ENCODE measurements at places on chromosomes 2 and 18.

- DNase-seq = no peak
Observed at GRCh38 chr18:36887114-36887513, 58.2 kb downstream of the KIAA1328 start.

- DNase-seq = no peak
Observed at GRCh38 chr18:6106091-6106685, 210.9 kb upstream of the TMEM200C start.

DNA sequence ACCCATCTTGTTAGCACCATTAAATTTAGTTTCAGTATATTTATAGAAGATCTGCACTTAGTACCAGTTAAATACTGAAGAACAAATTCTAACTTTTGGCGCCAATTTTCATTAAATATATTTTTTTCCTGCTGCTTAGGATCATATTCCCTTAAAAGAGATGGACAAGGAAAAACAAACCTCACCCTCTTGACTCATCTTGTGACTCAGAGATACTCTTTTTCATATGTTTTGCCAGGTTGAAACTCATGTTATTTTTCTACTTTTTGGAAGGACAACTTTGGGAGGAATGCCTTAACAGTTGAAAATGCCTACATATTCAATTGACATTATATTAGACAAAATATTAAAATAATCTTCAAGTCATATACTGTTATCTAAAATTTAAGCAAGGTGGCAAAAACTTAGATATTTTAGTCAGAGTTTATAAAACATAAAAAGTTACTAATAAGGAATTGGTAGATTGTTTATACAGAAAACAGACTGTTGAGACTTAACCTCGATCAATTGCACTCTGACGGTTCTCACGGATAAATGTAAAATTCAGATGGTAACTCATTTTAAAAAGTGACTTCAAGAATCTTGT, 36.2 kb downstream of the PNO1 start:
- DNase-seq = no peak

- no peak for DNase-seq
Observed at GRCh38 chr2:141899740-141900139, 231.1 kb downstream of the LRP1B start.

DNA sequence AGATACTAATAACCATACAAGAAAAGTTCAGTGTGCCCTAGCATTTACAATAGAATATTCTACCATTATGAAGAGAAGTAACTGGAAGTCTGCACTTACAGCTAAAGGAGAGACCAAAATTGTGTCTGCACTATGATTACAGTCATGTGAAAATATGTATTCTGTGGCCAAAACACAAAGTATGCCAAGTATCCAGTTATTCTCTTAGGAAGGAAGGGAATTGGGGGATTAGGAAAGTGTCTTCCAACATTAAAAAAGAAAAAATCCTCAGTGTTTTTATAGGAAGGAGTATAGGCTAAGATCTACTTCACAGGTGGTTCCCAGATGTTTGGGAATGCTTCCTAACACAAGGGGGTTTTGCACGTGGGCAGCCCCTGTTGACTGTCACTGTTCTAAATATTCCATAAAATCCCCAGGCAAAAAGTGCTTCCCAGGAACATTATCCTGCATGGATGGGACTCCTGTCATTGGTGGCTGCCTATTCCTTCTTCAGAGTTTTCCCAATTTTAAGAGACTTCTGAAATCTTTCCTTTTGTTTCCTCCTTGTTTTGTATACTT, 180.2 kb upstream of the KLHL29 start:
- no peak for DNase-seq

DNA sequence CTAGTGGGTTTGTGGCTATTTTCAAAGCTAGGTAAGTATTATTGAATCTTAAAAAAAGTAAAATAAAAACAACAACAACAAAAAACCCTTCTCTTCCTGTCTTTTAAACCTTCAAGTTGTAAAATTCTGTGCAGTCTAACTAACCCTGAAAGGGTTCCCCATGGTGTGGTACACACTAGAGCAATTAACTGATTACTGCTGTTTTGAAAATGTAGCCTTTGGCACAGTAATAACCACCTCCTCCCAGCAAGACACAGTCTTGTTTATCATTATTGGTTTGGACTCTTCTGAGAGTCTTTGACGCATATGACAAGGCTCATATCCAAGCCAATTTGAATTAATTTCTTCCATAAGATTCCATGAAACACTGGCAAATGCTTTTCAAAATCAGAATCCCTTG, 2184.6 kb upstream of the PIK3C3 start:
- no peak for DNase-seq

- no peak for DNase-seq
Observed at GRCh38 chr2:31140151-31140550, 1.9 kb upstream of the GALNT14 start.

DNA sequence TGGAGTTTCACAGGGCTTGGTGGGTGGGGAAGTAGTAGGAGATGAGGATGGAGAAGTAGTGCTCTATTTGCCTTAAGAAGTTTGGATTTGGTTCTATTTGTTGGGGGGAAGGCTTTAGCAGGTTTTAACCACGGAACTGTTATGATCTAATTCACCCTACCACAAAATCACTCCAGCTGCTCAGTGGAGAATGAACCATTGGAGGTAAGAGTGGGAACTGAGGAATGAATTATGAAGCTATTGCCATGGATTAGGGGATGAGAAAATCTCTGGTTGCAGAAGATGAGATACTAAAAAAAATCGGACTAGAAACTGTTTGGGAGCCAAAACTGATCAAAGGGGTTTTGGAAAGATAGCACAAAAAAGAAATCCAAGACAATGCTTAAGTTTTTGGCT, 488.9 kb downstream of the DLGAP1 start:
- DNase-seq = no peak

DNA sequence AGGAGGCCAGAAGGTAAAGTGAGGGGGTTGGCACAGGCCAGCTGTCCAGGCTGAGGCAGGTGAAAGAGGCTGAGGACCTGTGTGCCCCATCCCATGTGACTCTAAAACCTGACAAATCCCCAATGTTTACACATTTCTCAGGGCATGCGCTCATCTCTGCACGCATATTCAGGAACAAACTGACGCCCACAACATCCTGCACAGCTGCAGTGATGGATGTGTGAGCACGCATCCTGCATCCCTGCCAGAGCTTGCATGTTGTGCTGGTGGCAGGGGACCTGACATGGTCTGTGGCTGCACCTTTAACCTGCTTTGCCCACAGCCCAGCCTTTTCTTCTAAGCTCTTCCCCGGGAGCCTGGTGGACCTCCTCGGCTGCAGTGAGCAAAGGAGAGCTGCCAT, 83.1 kb downstream of the FBXO15 start:
- no peak for DNase-seq

GRCh38 chr2:138502255-138503086, 901 bp downstream of the SPOPL start:
- no peak for DNase-seq

DNA sequence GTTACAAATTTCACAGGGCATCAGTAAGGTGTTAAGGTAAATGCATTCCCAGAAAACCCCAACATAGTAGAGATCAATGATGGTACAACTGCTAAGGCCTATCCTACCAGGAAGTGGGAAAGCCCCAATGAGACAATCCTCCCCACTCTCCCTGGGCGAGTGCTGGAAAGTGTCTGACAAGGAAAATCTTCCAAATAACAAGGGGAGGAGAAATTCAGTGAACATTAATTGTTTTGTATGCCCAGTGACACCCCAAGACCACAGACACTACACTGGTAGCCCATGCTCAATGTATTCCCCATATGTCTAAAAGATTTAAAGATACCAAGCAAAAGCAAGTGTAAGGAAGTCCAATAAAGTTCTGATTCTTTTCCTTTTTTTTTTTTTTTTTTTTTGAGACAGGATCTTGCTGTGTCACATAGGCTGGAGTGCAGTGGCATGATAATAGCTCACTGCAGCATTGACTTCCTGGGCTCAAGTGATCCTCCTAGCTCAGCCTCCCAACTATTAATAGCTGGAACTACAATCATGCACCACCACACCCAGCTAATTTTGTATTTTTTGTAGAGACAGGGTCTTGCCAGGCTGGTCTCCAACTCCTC, 24.7 kb downstream of the B4GALT6 start:
- DNase-seq = no peak

- DNase-seq = no peak
Observed at GRCh38 chr18:37588289-37588688, 22.7 kb upstream of the CELF4 start.

DNA sequence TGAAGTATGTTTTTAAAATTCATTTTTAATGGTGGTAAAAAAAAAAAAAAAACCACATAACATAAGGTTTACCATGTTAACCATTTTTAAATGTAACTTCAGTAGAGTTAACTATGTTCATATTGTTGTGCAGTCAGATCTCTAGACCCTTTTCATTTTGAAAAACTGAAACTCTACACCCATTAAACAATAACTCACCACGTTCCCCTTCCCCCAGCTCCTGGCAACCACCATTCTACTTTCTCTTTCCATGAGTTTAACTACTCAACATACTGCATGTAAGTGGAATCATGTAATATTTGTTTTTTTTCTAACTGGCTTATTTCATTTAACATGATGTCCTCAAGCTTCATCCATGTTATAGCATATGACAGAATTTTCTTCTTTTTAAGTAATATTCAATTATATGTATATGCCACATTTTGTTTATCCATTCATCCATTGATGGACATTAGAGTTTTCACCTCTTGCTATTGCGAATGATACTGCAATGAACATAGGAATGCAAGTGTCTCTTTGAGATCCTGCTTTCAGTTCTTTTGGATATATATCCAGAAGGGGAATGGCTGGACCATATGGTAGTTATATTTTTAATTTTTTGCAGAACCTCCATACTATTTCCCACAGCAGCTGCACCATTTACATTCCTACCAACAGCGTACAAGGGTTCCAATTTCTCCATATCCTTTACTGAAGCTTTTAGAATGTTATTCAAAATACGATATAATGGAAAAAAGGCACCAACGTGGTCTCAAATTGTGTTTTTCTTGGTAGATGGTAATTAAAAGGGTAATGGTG, 91.0 kb downstream of the SPTBN1 start:
- DNase-seq = no peak

DNA sequence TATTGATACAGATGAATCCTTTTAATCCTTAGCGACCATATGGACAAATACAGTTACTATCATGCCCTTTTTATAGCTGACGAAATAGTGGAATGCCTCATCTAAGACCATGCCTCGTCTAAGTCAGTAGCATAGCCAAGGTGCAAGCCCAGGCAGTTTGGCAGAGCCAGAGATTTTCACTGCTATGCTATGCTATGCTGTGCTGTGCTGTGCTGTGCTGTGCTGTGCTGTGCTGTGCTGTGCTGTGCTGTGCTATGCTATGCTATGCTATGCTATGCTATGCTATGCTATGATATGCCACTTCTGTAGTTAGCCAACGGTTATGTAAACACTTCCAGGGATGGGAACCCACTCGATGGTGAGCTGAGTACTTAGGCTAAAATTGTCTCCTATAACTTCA, 91.6 kb upstream of the MAP4K3 start:
- no peak for DNase-seq

- DNase-seq = no peak
Observed at GRCh38 chr18:48959921-48960920, 9.5 kb upstream of the SMAD7 start.

- no peak for DNase-seq
Observed at GRCh38 chr2:69902213-69902922, 8.6 kb downstream of the SNRNP27 start.

GRCh38 chr2:157438863-157439823, 4.7 kb downstream of the CYTIP start:
- no peak for DNase-seq
